ENCODE measurements at places on chromosomes 7 and 10.

GRCh38 chr10:117668327-117669008 is 125.9 kb downstream of the EMX2 start:
- no peak for DNase-seq

- no peak for DNase-seq
Observed at GRCh38 chr10:58666024-58666423, 153.4 kb downstream of the BICC1 start.

DNA sequence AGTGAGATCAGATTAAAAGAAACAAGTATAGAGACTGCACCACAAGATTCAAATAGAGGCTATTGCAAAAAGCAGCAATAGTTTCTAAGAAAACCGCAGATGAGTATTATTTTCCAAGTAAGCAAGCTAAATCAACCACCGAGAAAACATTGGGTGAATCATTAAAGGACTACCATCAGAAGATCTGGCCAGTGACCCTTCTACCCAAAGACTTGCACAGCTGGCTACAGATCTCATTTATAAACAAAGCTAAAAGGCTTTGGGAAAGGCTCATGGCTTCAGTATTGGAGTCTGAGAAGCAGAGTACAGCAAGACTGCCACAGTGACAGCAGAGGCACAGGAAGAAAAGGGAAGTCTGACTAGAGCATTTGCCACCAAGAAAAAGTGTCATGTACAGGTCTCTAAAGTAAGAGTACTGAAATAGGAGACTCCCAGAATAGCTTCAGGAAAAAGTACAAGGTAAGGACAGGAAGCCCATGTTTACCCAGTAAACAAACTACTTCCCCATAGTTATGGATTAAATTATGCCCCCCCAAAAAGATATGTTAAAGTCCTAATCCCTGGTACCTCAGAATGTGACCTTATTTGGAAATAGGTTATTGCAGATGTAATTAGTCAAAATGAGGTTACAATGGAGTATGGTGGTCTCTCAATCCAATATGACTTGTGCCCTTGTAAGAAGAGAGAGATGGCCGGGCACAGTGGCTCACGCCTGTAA is 19.0 kb downstream of the STEAP1 start:
- DNase-seq, result no peak

DNA sequence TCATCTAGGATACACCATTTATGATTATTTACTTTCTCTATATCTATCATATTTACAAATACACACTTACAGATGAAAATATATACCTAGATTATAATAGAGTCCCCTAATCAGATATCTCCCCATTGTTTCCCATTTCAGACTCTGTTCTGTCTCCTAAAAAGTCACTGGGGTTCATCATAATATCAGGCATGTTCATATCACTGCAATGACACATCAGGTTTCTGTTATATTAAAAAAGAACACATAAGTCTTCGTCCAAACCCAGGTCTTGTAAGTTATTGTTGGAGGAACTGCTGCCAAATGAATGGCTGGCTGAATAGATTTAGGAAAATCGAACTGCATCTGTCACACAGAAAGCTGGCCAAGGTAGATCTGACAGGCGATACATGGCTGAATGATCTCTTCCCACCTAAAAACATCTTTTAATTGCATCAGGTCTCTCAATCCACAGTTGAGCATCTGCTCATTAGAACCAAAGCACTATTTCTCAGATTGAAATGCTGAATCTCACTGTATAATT is 178.7 kb downstream of the CACNA2D1 start:
- DNase-seq, result no peak

DNA sequence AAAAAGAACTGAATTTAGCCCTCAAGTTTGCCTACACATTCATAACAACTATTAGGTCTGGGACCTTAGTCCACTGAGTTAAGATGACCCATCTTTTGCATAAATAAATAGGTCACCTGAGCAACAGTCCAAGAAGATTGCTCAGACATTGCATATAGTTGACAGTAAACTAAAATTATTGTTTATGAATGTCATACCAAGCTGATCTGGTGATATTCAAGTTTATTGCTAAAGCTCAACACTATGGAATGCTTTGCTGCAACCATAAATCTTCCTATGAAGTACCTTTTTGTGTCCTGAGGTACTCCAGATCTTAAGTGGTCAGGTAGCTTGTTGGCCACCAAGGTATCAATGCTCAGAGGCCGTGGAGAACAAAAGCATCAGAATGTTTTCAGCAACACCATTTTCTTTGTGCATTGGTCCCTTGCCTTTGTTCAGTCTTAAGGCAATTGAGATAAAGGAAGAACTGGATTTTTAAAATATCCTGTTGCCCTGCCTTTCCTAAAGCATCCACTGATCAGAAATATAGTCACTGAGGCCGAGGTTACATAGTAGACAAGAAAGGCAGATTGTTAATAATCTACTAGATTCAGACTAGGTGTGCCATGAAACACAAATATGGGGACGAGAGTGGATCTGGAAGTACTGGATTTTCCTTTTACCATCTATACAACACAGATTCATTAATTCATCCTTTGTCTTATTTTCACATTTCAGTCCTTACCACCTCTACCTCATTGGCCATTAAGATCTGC is 321.3 kb downstream of the PTEN start:
- no peak for DNase-seq

- DNase-seq, result no peak
Observed at GRCh38 chr10:132910186-132910880, 32.0 kb downstream of the CFAP46 start.

DNA sequence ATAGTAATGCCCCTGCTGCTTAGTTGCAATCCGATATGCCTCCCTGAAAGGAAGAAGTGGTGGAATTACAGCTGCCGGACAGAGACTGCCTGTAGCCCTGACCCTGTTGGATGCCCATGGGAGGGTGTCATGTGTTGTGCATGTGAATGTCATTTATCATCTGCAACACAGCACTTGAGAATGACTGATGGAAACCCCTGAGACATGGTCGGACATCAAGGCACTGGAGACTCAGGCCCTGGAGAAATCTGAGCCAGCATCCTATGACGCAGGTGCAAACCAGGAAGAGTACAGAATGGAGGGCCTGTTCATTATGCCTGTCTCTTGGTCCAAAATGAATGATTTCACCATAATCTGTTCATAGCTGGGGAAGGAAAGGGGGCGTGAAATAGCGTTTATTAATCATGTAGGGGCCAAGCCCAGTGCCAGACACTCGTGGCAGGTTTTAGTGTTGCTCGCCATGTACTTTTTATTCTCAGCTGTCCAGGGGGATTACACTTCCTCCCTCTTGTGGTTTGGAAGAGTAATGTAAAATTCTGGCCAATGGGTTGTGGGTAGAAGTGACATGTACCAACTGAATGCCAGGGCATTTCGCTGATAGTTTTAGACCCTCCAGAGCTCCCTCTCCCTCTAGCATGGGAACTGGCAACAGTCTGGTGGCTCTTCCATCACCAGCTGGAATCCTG is 23.0 kb upstream of the LEP start:
- no peak for DNase-seq

All from HS-5 (cell line).